EH (cell line): ENCODE measurements at places on chromosomes 5 and 9.

DNA sequence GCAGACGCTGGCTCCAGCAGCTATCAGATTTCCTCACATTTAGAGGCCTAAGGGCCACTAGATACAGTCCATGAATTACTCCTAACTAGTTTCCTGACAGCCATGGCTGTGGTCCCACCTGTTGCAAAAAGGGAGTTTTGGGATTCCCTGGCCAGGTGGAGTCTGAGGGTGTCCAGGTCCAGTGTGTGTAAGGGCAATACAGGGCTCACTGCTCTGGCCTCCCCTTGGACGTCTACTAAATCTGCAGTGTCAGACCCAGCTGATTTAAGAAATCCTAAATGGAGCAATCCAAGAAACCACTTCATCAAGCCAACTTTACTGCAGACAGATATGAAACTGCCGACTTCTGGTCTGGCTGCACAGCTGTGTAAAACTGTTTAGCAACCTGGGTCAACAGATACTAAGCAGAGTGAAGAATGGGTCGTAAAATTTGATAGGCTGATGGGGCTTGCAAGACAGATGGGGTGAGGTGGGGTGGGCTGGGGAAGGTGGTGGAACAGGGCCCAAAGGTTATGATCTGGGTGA is 116.4 kb downstream of the GADD45G start:
- no peak for DNase-seq

DNA sequence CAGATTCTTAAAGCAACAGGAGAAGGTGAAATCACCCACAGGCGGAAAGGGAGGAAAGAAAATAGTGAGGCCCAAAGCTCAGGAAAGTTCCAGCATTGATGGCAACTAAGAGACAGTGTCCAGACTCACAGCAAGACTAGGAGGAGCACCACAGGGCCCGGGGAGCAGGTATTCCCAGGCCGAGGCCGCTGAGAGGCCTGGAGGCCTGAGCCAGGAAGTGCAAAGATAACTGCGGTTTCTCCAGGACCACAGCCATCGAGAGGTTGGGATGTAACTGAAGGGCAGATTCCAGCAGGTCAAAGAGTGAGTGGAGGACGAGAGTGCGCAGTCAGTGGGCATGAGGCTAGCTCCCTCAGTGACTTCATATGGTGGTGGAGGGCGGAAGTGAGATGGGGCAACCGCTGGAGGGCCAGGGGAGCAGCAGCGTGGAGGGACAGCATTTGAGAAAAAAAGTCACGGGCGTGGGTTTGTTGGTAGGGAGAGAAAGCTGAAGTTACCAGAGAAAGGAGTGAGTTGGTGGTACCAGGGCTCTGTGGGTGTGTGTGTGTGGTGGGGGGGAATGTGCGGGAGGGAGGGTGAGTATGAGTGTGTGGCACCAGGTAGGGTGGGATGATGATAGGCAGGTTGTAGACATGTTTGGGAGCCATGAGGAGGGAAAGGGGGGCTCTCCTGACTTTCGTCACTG is 89.7 kb downstream of the PSD2 start:
- DNase-seq = no peak

GRCh38 chr5:141973871-141974595 is 5.1 kb downstream of the RNF14 start:
- DNase-seq = peak; percentile 78

GRCh38 chr9:131402073-131402472 is 8.2 kb downstream of the PRRC2B start:
- DNase-seq = peak; percentile 67

- peak; percentile 68 for DNase-seq
Observed at GRCh38 chr5:138849439-138849838, 25.7 kb downstream of the LRRTM2 start.

GRCh38 chr9:84891924-84892323 is 222.4 kb downstream of the NTRK2 start:
- no peak for DNase-seq

GRCh38 chr5:132270335-132270665 is 12.8 kb downstream of the PDLIM4 start:
- DNase-seq = no peak

DNA sequence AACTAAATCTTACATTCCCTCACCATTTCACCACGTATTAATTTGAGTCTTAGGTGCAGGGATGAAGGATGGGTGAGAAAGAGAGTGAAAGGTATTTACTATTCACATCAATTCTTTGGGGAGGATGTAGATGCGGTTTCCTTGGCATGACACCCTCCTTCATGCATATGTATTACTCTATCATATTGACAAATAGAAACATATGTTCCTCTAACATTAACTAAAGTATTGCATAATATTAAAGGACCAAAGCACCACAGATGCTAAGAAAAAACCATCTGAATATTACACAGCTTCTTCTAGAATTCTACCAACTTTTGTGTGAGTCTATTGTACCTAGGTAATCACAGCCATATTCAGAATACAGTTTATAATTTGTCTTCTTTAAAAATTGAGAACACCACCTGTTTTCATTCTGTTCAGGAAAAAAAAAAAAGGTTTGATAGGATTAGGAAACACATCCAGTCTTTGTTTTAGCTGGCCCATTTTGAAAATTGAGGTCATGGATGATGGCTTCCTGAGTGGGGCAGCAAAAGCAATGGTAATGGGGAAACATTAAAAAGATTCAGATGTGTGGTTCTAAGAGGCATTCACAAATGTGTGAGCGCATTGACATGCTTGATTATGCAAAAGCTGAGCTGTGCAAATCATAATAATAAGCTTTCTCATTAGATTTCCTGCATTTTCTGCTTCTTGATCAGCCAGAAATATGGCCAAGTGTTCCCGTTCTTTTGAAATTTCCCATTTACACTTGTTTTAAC is 1011.5 kb upstream of the NUDT12 start:
- no peak for DNase-seq

DNA sequence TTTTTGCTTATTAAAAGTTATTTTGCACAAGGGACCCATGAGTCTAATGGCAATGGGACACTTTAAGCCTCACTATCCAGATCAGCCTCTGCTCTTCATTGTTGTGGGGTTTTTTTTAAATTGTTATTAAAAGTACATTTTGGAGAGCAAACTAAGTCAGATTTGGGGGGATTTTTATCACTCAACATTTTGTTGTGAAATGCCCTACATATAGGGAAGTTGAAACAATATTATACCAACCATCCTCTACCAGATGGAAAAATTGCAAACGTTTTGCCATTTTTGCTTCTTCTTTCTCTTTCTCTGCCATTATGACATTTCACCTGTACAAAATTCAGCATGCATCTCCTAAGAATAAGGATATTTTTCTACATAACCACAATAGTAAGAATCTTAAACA is 75.3 kb downstream of the SLC1A3 start:
- no peak for DNase-seq

- no peak for DNase-seq
Observed at GRCh38 chr9:88242879-88243278, 104.6 kb upstream of the SPATA31C2 start.

- DNase-seq = no peak
Observed at GRCh38 chr9:6330958-6331634, 2.9 kb downstream of the TPD52L3 start.

GRCh38 chr9:17635115-17635890 is 56.4 kb downstream of the SH3GL2 start:
- peak; percentile 88 for DNase-seq

DNA sequence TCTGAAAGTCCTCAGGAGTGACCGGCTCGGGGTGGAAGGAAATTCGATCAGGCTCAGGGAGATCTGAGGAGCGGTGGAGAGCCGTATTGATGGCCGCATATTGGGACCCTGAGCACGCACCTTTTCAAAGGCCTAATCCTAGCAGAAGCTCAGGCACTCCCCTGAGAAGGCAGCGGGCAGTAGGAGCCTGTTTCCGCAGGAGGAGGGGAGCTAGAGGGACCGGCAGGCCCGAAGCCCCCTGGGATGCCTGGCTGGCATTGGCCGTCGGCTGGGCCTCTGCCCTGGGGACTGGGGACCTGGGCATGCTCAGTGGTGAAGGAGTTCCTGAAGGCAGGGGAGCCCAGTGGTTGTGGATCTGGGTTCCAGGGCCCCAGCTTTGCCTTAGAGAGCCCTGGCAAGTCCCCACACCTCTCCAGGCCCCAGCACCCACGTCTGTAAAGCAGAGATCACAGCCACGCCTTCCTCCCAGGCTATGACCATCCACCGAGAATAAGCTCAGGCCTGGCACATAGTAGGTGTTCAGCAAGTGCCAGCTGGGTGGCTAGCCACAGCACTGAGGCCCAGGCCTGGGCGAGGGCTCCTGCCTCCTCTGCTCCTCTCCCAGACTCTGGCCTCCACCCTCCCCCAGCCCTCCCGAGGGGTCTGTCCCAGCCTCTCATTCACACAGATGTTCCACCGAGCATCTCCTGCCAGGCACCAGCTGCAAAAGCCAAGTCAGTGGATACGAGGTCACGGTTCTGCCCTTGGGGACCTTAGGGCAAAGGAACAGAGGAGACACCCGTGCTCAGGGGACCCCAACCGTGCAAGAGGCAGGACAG is 17.2 kb upstream of the QRFP start:
- DNase-seq = no peak

DNA sequence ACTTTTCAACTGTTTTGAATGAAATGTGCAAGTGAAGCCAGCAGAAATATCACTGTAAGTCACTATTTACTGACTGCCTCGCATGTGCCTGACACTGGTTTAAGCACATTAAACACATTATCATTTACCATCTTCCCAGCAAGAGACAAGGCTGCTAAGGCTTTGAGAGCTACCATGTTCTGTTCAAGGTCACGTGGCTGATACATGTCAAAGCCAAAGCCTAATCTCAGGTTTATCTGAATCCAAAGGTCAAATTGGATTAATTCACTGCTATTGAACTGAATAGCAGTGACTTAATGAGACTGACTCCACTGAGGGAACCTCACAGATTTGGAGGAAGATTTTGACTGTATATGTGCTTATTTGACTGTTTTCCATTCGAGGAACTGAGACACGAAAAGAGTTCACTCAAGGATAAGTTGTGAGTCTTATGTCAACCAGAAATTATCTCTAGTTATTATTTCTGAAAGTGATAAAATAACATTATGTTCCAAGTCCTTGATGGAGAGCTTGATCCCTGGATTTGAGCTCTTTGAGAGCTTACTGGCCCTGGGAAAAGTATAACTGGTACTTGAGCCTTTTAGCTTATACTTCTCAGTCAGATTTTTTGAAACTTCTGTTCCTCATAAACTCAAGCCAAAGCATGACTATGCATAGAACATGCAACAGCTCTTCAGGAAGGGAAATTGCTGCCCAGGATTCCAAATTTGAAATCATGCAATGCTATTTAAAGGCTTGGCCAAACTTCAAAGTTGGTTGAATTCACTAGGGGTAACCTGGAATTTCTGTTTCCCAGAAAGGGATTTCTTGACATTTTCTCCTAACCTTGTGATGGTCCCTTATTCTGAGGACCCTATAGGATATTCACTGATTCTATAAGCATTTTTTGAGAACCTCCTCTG is 23.4 kb upstream of the ARHGAP26 start:
- peak; percentile 47 for DNase-seq

DNA sequence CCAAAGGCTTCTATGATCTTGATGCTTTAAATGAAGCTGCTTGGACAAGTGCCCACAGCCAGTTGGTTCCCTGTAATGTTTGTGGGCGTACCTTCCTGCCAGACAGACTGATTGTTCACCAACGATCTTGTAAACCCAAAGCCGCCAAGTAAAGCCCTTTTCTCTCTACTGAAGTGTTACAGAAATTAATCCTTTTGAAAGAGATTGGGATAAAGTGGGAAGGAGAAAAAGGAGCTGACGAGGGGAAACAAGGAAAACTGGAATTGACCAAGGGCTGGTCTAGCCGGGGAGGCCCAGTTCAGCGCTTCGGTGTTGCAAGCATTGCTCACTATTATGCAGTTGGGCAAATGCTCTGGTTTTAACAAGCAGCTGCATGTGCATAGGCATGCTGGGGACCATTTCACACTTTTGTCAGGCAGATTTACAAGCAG is 53.2 kb downstream of the ZNF474 start:
- DNase-seq = peak; percentile 80

DNA sequence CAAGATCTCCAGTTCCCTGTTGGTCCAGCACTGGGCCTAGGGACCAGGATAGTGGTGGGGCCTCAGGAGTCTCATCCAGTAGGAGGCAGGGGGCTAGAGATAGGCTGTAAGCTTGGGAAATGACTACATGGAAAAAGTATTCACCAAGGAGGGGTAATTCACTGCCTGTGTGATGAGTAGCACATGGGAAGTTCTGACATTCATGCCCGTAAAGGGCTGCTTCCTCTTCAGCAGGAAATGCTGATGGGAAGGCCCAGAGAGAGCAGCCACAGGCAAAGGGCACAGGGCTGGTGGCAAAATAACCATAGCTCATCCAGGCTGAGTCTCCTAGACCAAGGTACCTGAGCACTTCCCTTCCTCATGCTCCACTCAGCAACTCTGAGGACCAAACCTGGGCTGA is 23.1 kb upstream of the FRRS1L start:
- DNase-seq = peak; percentile 67

- DNase-seq = no peak
Observed at GRCh38 chr5:130189961-130190360, 285.7 kb downstream of the CHSY3 start.

DNA sequence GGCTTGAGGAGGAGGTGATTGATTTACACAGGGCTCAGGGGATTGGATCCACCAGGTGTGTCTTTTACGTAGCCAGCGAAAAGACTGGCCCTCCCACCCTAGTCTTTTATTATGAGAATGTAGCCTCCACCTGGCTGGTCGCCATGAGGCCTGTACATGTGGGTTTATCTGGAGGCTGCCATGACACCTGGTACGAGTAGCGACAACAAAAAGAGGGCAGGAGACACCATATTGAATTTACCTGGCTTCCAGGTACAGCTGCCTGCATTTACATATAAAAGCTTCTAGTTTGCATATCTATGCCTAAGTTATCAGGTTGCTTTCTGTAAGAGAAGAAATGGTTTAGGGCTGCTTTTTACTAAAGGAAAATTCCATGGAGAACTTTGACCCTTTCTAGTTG is 1173.7 kb upstream of the SEMA6A start:
- DNase-seq = no peak

DNA sequence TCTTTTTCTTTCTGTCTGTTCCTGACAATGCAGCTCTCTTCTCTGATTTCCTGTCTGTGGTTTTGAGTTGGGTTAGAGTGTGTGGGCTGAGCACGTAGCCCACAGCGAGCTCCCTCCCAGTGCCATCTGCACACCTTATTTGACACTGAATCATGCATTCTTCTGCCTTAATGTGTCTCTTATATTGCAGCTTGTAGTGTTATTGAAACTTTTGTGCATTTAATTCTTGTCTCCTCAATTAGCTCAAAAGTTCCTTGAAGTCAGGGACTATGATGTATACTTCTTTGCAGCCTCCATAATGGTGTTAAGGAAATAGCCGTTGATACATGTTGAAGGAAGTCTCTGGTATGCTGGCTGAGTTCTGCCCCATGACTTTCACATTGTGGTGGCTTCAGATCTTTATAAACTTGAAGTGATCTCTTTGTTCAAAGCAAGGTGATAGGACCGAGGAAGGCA is 576.2 kb upstream of the CLINT1 start:
- DNase-seq = no peak

- no peak for DNase-seq
Observed at GRCh38 chr9:19641046-19641445, 147.8 kb downstream of the SLC24A2 start.
